ENCODE measurements at places on chromosomes 7 and 10. TPM values are rescaled to one million over a fixed set of nuclear protein-coding genes. Genes with fewer than 3 reads are reported as not detected.

GRCh38 chr10:69710008-69710888, 80.2 kb downstream of the FAM241B start:
- DNase-seq, result no peak

Gene TRA2A
- total RNA-seq, result 59.7 TPM

Gene TMEM213
- not detected for total RNA-seq

DNA sequence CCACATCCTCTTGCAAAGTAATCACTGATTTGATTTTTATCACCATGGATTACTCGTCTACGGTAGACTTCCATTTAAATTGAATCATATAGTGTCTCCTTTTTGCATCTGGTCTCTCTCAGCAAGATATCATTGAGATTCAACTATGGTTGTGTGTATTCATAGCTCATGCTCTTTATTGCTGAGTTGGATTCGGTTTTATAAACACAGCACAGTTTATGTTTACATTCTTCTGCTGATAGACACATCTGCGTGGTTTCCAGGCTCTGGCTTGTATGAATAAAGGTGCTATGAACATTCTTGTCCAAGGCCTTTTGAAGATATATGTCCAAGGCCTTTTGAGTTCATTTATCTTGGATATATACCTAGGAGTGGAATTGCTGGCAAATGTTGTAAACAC, 356.5 kb upstream of the CELF2 start:
- no peak for DNase-seq

- DNase-seq, result no peak
Measured at GRCh38 chr10:7157091-7157490, 253.7 kb downstream of the SFMBT2 start.

DNA sequence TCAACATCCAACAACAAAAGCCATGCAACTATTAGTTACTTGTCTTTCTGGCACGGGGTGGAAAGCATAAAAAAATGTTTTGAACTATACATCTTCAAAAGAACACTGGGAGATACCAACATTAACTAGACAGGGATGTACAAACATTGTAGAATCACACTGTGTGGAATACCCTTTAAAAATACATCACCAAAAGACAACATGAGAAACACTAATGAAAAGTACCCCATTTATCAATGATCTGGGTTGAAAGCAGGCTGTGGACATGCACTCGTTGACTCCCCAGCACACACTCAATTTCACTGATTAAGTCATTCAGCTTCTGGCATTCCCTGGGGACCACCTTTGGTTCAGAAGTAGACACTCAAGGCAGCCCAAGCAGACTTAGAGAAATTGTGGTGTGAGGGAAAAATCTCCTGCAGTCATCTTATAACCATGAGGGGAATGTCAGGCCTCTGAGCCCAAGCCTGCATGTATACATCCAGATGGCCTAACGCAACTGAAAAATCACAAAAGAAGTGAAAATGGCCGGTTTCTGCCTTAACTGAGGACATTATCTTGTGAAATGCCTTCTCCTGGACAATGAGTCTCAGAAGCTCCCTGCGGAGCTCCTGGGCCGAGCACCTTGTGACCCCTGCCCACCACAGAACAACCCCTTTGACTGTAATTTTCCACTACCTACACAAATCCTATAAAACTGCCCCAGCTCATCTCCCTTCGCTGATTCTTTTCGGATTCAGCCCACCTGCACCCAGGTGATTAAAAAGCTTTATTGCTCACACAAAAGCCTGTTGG, 53.0 kb downstream of the CACUL1 start:
- no peak for DNase-seq

DNA sequence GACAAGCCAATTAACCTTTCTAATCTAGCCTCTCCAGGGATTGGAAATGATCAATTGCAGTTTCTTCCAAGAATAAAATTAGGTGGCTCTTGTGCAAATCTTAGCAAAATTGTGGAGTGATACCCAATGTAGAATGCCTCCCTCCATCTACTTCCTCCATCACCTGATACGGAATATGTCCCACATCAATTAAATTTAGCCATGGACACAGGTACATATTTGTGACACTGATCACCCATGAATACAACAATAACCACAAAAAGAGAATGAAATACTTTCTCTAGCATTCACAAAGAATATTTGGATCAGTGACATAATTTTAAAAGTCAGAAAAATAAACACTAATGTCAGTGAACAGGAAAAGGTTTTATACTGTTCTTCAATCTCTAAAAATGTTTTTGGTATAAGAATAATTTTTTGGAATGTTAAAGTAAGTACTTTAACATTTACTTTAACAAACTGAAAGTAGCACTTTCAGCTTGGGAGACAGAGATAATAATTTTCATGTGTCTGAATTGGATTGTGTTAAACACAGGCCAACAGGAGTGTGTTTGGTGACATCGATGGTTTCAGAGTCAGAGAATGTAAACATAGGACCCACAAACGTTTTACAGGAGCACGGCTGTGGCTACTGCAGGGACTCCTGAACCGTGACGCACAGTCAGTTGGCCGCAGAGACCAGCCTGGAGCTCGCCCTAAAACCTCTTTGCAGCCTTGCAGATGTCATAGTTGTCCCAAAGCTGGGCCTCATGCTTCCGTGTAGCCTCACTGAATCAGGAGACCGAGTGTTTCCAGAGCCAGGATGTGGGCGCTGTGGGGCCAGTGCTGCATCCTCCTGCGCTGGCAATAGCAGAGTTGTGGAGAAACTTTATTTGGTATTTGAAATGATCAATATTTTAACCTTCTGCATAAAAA, 7.2 kb downstream of the RBM20 start:
- no peak for DNase-seq

Gene KCND2
- 1.8 TPM for total RNA-seq

Gene SPAM1
- not detected for total RNA-seq

Gene MAGI2
- 15.1 TPM for total RNA-seq

Gene TSPAN12
- total RNA-seq, result 8.5 TPM

GRCh38 chr7:14894826-14895225, 7.7 kb downstream of the DGKB start:
- DNase-seq, result no peak

Gene OR6B1
- total RNA-seq, result not detected

Gene SLC18A3
- total RNA-seq, result not detected

DNA sequence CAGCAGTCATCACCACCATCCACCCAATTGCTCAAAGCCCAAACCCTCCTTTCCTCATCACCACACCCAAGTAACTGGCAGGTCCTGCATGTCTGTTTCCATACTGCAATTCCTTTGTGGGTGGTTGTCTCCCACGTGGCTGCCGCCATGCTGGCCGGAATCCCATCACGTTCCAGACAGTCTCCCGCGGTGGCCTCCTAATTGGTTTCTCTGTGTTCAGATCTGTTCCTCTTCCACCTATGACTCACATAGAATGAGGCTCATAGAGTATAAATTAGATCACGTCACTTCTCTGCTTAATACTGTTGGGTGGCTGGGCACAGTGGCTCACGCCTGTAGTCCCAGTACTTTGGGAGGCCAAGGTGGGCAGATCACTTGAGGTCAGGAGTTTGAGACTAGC, 813.0 kb downstream of the TYW1 start:
- DNase-seq, result no peak

- no peak for DNase-seq
Measured at GRCh38 chr7:6443372-6443941, 4.3 kb downstream of the DAGLB start.

- DNase-seq, result no peak
Measured at GRCh38 chr7:130566898-130567280, 75.0 kb downstream of the MEST start.

Gene CCDC7
- 21.3 TPM for total RNA-seq

GRCh38 chr7:7517754-7518153, 17.9 kb downstream of the COL28A1 start:
- DNase-seq, result no peak

DNA sequence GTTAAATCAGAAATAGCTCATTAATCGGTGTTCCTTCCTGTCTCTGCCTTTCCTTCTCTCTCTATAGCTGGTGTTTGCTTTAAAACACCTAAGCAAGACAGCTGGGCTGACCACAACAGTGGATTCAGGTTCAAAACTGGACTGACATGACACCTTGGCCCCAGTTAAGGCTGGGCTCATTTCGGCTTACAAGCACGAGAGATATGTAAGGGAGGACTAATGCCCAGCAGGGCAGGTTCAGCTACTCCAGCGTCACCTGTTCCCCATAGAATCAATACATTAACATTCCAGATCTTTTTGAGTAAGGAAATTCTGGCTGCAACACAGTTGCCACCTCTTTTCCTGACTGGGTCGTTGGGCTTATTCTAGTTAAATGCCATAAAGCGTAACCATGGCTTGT, 323.0 kb upstream of the AOAH start:
- no peak for DNase-seq

Gene CPA5
- total RNA-seq, result not detected

- DNase-seq, result no peak
Measured at GRCh38 chr7:74066626-74067025, 17.0 kb upstream of the LIMK1 start.

DNA sequence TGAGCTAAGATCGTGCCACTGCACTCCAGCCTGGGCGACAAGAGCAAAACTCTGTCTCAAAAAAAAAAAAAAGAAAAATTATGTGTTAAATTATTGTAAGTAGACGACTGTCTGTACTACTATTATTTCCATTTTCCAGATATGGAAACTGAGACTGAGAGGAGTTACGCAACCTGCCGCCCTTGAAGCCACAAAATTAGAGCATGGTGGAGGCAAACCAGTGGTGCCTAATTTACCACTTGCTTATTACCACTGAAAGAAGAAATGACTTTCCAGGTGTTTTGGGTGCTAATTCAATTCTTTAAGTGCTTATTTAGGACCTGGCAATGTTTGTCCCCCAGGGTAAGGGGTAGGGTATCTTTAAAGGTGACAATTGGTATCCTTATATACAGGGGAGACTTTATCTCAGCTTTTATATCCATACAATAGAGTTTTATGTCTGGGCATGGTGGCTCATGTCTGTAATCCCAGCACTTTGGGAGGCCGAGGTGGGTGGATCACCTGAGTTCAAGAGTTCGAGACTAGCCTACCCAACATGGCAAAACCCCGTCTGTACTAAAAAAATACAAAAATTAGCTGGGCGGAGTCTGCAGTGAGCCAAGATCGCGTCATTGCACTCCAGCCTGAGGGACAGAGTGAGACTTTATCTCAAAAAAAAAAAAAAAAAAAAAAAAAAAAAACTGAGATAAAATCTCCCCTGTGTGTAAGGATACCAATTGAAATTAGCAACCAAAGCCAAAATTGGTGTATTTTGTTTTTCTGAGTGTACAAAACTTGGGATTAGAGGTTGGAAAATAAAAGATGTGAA, 16.6 kb upstream of the CAMK1D start:
- no peak for DNase-seq

- DNase-seq, result no peak
Measured at GRCh38 chr10:26946102-26946811, 85.5 kb upstream of the ABI1 start.

GRCh38 chr10:129896860-129897200, 67.2 kb downstream of the EBF3 start:
- DNase-seq, result no peak

DNA sequence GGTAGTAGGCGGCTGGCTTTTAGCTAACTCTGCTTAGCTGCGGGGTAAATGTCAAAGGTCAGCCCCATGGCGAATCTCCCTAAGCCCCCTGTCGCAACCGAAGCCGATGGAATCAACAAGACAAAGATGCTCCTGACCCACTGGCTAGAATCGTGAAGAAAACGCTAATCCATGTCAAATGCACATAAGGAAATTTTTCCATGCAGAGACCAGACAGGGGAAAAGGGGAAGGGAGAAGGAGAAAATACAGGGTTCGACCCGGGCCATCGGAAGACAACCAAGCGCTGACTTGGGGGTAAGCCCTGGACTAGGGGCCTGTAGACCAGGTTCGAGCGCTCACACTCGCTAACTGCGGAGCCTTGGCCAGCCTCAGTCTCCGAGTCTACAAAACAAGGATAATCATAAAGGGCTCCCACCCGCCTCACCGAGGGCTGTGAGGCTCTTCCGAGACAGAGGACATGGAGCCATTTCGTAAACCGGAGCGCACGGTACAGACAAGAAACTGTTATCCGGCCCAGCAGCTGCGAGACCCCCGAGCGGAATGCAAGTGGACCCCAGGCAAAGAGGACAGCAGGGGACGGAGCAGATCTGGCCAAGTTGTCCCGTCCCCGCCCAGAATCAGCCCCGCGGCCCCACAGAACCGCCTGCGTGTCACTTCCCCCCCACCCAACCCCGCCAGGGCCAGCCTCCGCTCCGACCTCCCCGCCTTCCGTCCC, 507 bp downstream of the SAR1A start:
- DNase-seq, result no peak

Gene ZNF365
- total RNA-seq, result 0.12 TPM

Gene COL28A1
- 0.46 TPM for total RNA-seq

GRCh38 chr10:12513775-12514673, 164.7 kb downstream of the CAMK1D start:
- no peak for DNase-seq

Gene HECW1
- 0.09 TPM for total RNA-seq

DNA sequence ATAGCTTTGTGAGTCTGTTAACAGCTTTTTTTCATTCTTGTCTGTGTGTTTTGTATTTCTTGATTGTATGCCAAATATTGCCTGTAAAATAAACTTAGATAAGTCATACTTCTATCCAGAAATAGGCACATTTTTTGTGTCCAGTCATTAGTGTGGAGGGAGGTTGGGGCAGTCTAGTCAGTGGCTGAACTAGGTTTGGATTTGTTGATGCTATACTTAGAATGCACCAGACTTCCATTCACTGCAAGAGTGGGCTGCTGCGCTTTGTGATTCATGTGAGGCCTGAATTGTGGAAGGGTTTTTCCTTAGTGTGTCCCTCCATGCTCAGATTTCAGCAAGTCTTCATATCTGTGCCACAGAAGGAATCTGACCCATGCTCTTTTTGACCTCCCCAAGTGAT, 50.0 kb downstream of the TRUB1 start:
- no peak for DNase-seq

Gene SPDYE8
- total RNA-seq, result not detected

Gene RNF32
- total RNA-seq, result 1.9 TPM

DNA sequence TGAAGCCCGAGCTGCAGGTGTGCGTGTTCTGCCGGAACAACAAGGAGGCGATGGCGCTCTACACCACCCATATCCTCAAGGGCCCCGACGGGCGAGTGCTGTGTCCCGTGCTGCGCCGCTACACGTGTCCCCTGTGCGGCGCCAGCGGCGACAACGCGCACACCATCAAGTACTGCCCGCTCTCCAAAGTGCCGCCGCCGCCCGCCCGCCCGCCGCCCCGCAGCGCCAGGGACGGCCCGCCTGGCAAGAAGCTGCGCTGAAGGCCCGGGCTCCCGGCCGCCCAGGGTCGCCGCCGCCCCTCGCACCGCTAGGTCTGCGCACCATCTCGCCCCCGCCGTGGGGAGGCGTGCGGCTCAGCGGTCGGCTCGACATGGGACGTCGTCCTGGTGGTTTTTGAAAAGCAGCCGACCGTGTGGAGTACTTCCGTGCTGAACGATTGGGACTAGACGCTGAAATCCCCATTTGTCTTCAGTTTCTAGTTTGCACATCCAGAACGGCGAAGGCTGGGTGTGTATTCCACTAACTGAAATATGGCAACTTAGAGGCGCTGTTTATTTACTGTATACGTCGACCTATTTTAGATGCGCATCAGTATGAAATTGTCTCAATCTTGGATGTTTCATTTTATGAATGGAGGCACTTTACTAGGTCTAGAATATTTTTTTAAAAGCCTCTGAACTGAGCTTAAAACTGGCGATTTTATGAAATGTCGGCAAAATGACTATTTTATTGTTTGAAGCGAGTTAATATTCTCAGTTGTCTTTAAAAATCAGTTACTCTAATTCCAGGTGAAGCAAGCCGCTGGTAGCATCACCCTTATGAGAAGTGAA, 1.1 kb downstream of the NANOS1 start:
- no peak for DNase-seq
